ENCODE measurements at places on chromosomes 1 and 21.
A peak's percentile ranks its signal among the peaks of the same experiment; 100 is the strongest.

- DNase-seq = no peak
Observed at GRCh38 chr1:41995441-41996130, 76.9 kb upstream of the HIVEP3 start.

GRCh38 chr1:9244501-9245229 lies 10.1 kb downstream of the H6PD start:
- no peak for DNase-seq

- no peak for DNase-seq
Observed at GRCh38 chr1:220927442-220927841, 48.2 kb downstream of the HLX start.

- DNase-seq = peak; percentile 33
Observed at GRCh38 chr1:109509176-109510134, at the start of gene AMIGO1. Gene AMIGO1, minus strand, starts transcription at chr1:109509727. Its CDS starts 815 bp downstream, at chr1:109508912.

DNA sequence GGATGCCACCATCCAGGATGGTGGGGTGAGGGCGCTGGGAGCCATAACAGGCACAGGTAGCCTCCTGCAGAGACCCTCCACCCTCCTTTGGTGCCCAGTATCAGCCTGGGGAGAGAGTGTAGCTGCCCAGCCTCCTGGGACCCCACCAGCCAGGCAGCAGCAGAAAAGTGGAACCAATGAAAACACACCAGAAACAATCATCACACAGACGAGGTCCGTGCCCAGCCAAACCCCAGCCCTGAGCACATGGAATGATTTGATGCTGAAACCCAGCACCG lies 285.1 kb downstream of the PTPRU start:
- no peak for DNase-seq

GRCh38 chr1:192126030-192126619 lies 32.1 kb upstream of the RGS18 start:
- no peak for DNase-seq

DNA sequence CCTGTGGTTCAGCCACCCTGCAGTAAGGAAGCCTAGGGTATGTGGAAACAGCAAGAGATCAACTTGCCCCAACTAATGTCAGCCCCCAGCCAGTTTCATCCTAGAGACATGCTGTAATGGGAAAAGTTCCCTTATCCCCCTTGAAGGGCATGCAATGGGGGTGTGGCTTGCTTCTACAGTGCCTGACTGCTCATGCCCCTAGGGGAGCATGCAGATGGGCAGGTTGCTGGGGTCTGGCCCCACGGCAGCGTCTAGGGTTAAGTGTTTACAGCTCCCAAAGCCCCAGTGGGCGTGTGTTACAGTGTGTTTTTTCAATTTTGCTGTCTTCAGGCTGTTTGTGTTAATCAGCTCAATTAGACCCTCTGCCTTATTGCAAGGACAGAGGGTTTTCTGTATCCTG lies 1105.9 kb downstream of the AMY1C start:
- DNase-seq = no peak

DNA sequence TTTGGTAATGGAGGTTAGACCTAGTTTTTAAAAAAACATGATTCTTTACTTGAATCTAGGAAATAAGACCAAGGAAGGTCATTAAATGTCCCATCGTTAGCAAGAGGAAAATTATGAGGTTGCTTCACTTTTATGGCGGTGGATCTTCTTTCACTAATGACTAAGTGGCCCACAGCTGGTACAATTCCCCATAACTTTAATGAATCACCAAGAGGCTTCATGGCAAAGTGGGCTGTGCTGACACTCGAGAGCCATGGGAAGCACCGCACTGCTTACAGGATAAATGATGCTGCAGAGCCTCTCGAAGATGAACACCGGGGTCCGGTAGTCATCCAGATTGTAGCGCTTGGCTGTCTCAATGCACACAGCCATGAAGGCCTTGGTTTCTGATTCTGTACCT lies 108.8 kb downstream of the UBR4 start:
- no peak for DNase-seq

- DNase-seq = no peak
Observed at GRCh38 chr1:226599636-226600238, 51.2 kb downstream of the STUM start.

DNA sequence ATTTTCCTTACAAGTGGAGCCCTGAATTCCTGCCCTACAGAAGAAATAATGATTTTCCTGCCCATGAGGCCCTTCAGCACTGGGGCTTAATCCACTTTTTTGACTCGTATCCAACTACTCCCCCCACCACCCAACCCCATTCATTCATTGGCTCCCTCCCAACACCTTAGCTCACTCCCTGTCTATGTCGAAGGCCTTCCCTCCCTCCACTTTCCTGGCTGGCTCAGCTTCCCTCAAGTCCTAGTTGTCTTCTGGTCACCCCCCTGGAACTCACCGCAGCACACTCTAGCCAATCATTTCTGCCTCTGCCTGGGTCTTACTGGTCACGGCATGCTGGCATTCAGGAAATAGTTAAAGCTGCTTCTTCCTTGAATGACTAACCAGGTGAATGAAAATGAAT lies 118.9 kb downstream of the PGBD5 start:
- no peak for DNase-seq

GRCh38 chr1:40690771-40691537 lies 550 bp upstream of the NFYC start:
- DNase-seq = no peak

DNA sequence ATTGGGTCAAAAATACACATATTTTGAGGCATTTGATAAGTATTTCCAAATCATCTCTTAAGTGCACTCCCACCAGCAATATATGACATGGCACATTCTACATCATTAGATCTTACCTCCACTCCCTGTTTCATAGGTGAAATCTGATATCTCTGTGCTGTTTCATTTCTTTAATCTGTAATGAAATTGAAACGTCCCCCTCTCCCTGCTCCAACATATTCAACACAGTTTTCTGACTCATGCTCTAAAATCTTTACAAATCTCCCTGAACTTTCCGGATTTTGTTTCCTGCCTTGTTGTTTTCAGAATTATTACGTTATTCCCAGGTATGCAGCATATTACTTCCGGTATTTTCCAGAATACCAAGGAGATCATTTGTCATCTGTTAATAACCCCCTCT lies 66.1 kb upstream of the AKT3 start:
- no peak for DNase-seq

DNA sequence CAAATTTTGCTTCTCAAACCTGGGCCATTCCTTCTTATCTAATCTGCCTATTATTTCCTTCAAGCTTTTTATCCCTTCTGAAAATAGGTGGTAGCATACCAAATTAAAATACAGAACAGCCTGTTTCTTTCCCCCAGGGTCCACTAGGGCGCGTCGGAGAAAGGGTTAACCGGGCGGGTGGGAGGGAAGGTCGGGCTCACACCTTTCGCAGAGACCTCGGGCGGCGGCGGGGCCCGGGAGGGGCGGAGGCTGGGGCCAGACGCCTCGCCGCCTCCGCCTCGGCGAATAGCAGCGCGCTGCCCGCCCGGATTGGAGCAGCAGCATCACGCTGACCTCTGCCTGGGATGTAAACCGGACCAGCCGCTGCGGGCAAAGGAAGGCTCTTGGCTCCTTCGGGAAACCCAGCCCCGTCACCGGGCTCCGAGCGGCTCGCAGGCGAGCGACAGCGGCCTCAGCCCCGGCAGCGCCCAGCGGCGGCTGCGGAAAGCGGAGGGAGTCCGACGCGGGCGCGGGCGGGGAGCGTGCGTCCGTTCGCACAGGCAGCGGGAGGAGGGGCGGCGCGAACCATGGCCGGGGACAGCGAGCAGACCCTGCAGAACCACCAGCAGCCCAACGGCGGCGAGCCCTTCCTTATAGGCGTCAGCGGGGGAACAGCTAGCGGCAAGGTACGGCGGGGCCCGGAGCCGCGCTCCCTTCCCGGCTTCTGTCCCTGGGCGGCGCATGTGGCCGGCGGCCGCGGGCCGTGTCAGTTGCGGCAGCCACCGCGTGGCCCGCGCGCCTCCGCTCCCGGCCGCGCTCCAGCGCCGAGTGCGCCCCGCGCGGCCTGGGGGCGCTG lies at the start of gene UCK2:
UCK2 (plus strand) TSS at position 347 of the 835 bp plus-strand sequence; CDS start at position 567, 220 bp downstream.
- peak; percentile 87 for DNase-seq

DNA sequence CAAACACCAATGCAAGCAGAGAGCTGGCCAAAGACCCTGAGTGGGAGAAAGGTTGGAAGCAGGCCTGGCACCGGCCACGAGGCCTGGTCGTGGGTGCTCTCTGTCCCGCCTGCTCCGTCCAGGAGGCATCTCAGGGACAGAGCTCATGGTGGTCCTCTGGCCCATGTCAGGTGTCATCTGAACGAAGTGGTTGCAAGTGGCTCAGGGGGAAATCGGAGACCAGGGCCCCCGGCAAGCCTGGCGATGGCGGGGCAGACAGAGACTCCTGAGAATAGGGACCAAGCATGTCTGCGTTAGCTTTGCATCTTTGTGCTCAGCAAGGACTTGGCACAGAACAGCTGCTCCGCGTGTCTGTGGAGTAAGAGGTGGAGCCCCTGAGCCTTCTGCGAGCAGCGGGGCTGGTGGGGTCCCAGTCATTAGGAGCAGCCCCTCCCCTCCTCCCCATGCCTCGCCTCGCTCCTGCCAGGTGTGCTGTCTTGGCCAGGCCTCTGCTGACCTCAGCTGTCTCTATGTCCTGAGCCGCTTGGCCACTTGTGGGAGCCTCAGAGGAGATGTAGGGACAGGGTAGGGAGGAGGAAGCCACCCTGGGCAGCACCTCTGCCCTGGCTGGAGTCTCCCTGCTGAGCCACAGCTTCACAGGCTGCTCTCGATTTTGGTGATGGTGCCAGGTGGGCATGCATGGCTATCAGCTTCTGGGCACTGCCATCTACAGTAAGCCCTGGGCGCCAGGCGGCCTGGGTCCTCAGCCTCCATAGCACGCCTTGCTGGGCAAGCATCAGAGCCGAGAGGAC lies 362.9 kb upstream of the VAMP3 start:
- DNase-seq = no peak

DNA sequence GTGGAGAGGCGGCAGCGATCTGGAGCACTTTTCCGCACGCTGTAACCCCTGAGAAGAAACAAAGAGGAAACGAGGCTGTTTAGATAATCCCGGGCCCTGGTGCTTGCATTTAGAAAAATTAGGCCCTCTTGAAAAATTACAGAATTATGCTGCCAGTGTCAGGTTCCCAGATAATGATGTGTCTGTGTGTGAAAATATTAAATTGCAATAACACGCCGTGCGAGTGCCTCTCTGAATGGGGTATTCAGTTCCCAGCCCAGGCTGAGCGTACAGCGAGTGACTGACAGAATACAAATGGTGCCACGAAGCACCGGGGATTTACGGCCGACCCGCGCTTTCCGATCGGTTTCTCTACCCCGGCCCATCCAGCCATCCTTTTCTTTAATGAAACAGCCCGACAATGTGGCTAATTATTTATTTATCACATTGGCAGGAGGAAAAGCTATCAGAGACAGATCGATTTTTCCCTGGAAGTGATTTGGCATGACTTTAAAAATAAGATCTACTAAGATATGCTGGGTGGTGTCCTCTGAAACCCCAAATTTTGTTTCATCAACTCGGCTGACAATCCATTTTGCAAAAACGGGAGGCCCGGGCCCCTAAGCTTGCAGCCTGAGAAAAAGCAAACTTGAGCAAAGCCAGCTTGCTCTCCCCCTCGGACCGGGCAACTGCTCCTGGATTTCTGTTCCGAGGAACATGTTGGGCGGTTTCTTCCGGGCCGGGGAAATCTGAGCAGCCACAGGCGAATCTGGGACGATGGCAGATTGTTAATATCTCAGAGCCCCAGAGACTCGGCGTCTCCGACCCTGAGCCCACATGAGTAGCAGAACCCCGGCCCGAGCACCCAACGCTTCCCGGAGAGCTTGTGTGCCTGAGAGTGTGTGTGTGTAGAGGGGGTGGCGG lies 11.3 kb downstream of the PRDM16 start:
- DNase-seq = no peak

DNA sequence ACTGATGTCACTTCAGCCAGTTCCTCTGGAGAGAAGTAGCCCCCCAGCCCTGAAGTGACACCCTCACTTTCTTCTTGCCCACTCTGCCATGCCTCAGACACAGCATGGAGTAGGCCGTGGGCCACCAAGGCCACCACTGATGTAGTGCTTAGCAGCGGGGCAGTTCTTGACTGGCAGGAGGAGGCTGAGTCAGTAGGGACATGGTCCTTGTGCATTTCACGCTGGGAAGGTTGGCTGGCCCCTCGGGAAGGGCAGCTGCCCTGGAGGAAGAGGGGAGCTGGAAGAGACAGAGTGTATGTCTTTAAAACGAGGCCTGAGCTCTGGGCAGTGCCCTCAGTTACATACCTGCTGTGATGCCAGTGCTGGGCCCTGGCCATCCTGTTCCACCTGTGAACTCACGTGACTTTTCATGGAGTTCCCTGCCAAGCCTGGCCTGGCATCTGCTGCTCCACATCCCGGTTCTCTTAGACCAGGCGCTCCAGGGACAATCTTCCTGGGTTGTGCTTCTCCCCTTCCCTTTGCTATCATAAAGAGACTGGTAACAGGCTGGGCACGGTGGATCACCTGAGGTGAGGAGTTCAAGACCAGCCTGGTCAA lies 158.6 kb upstream of the TMEM51 start:
- no peak for DNase-seq

DNA sequence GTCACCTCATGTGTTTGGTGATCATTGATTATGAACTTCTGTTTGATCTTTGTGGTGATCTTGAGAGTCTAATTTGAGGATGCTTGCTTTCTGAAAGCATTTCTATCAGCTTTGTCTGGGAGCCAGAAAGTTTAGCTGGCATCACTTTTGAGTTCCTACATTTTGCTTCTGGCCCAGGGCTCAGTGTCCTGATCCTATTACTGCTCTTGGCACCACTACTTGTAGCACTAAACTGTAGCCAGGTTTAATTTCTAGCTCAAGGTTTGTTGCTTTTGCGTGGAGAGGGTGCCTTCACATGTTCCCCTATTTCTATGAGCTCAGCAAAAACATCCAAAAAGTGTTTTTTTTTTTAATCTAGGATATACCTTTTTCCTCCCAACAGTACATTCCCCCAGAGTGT lies 9.3 kb downstream of the TTC3 start:
- no peak for DNase-seq

- DNase-seq = no peak
Observed at GRCh38 chr1:228530086-228530758, 43.0 kb downstream of the RNF187 start.

- no peak for DNase-seq
Observed at GRCh38 chr1:78673120-78673519, 23.5 kb downstream of the IFI44 start.

DNA sequence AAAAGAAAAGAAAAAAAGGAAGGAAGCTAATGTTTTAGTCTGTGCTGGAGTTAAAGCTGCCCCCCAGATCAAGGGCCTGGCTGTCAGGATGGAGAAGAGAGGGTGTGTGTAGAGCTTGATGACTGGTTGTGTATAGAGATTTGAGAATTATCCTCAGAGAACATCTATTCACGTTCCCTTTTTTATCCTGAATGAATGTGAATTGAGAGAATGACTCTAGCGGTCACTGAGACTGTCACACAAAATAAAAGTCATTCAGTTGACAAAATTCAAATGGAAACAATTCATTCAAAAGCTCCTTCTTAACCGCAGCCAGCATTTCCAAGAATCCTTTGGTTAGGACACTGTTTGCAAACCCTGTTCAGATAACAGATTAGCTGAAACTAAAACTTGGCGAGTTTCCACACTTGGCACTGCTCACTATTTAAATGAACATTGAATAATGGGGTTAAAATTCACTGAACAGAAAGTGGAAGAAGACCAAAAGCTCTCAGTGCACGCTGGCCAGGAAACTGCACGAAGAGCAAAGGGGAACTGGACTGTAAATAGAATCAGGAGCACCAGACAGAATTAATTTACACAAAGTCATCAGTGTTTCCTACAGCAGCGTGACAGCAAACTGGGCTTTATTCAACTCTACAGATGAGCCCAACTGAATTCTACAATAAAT lies 13.6 kb upstream of the FAM89A start:
- DNase-seq = no peak

Data from ACHN (cell line).